Activated naive CD8-positive, alpha-beta T cell treated with anti-CD3 and anti-CD28 coated beads for 36 hours (primary cell): ENCODE measurements at places on chromosomes 16 and 17. TPM values are rescaled to one million over a fixed set of nuclear protein-coding genes. Genes with fewer than 3 reads are reported as not detected.

Gene OR4D2
- total RNA-seq: not detected

Gene MYO15A
- total RNA-seq: 0.68 TPM

Gene KRTAP16-1
- not detected for total RNA-seq

Gene DYNLRB2
- total RNA-seq: 0.50 TPM

Gene ITGB3
- total RNA-seq: 0.06 TPM

Gene EVI2B
- total RNA-seq: 14.8 TPM

DNA sequence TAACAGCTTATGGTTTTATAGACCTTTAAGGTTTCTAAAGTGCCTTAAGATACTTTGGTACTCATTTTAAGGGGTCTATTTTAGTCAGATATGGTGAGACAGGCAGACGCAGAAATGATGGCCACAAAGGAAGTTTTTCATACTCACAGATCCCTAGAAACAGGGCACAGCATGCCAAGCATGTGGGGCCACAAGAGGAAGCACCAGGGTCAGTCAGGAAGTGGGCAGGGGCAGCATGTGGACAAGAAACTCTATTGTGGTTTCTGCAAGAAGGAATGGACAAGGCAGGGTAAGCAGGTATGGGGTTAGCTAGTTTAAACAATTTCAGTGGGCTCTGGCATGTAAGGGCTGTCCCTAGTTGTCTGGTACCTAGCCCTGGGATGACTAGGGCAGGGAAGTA is 8.5 kb downstream of the EFCAB3 start:
- DNase-seq: no peak

- no peak for DNase-seq
Measured at GRCh38 chr16:89197033-89197632, 3.2 kb downstream of the SLC22A31 start.

- no peak for DNase-seq
Measured at GRCh38 chr17:67027031-67027628, 17.2 kb upstream of the CACNG1 start.

DNA sequence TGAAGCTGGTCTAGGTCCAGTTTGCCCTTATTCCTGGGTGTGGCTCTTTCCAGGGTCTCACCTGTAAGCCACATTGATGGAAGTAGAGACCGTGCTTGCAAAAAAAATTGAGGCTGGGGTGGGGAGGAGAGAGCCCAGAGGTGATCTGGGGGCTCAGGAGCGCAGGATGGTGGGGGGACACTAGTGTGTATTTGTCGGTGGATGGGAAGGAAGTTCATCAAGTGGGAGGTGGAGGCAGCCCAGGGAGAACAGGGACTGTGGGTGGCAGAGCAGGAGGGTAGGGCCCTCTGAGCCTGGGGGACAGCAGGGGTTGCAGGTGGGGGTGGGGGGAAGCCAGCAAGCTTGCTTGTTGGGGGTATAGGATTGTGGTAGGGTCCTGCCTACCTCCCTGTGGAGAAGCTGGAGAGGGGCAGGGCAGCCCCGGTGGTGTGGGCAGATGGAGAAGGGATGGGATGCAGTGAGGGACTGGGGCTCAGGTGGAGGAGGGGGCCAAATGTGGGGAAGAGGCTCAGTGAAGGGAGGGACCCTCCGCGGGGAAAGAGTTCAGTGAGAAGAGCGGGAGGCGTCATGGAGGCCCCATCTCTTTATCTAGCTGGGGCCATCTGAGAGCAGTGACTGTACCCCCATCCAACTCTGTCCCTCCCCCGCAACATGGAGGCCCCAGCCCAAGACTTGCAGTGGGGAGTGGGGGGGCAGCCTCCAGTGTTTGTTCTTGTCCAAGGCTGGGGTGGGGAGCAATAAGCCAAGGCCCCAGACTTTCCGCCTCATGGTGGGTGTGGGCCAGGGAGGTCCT is 17.2 kb upstream of the TMEM92 start:
- no peak for DNase-seq

DNA sequence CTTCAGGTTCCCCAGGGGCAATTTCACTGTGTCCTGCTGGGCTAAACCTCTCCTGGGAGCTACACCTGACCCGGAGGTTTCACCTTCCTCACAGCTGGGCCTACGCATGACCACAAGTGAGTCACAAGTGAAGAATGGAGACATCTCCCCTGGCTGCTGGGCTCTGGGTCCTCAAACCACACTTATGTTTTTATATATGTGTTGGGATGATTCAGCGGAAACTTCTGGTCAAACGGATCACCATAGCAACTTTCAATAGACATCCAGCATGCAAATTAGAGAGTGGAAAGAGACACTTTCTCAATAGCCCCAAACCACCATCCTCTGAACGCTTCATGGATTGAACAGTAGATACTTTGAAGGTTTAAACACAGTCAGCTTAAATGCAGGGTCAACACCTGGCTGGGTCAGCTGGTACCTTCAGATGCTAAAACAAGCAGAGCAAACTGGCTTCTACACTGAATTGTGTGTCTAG is 28.0 kb upstream of the MAF start:
- DNase-seq: peak; percentile 67

GRCh38 chr16:85882181-85882810 is 16.7 kb upstream of the IRF8 start:
- DNase-seq: peak; percentile 22

- no peak for DNase-seq
Measured at GRCh38 chr17:17979778-17980177, 7.1 kb downstream of the DRC3 start.

GRCh38 chr17:38538906-38539305 is 66.8 kb downstream of the SRCIN1 start:
- no peak for DNase-seq

- DNase-seq: no peak
Measured at GRCh38 chr17:17051791-17052461, 9.7 kb downstream of the MPRIP start.
